Endothelial cell of umbilical vein (primary cell): ENCODE measurements at places on chromosomes 13 and 19. TPM values are rescaled to one million over a fixed set of nuclear protein-coding genes. Genes with fewer than 3 reads are reported as not detected.

Gene SERPINE3
- not detected in 2 replicates for polyA plus RNA-seq

- peaks cover 63% of the 10 kb centered on the region for H3K4me1 ChIP-seq
- H3K36me3 ChIP-seq = no peaks in the 10 kb centered on the region
- no peaks in the 10 kb centered on the region for H3K27me3 ChIP-seq
- H3K27ac ChIP-seq = peak overlapping the region; percentile 60
- DNase-seq = peak; percentile 69
These were observed 12.2 kb downstream of the CIC start for GRCh38 chr19:42281146-42281826.

GRCh38 chr13:74979703-74980102, 502.3 kb downstream of the TBC1D4 start:
- no peaks in the 10 kb centered on the region for H3K4me1 ChIP-seq
- no peak overlapping the region for H3K27ac ChIP-seq
- no peak for DNase-seq
- H3K36me3 ChIP-seq = no peaks in the 10 kb centered on the region
- H3K27me3 ChIP-seq = no peaks in the 10 kb centered on the region
- no peak overlapping the region for H3K4me3 ChIP-seq

GRCh38 chr13:90154311-90154960, 1193.1 kb upstream of the MIR17HG start:
- no peaks in the 10 kb centered on the region for H3K36me3 ChIP-seq
- no peaks in the 10 kb centered on the region for H3K27me3 ChIP-seq
- no peaks in the 10 kb centered on the region for H3K4me1 ChIP-seq
- no peak for DNase-seq
- no peak overlapping the region for H3K4me3 ChIP-seq
- H3K27ac ChIP-seq = no peak overlapping the region

DNA sequence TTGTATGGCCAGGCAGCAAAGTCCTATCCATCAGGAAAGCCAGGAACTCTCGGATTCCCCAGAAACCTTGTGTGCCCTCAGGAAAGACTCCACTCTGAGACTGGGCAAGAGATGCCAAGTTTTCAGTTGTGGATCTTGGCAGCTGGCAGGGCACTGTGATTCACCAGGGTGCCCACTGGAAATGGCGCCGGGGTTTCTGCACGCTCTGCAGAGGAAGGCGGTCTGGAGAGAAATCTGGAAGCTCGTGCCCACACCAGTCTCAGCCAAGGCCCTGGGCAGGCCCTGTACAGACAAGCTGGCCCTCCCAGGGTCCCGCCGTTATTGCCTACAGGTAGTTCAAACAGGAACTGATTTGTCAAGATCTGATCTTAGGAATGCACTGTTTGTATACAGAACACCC, 4.9 kb downstream of the NAPA start:
- no peak overlapping the region for H3K27ac ChIP-seq
- H3K27me3 ChIP-seq = no peaks in the 10 kb centered on the region
- peaks cover 28% of the 10 kb centered on the region for H3K4me1 ChIP-seq
- no peak overlapping the region for H3K4me3 ChIP-seq
- H3K36me3 ChIP-seq = no peaks in the 10 kb centered on the region
